Cardiac atrium fibroblast (primary cell): ENCODE measurements at places on chromosomes 5 and 9. TPM values are rescaled to one million over a fixed set of nuclear protein-coding genes. Genes with fewer than 3 reads are reported as not detected.

Gene MPDZ
- 26.9 and 28.0 TPM in 2 replicates for total RNA-seq

Gene POLR3G
- total RNA-seq = 0.72 and 2.3 TPM in 2 replicates

Gene C5orf46
- total RNA-seq = 0.65 TPM in 1 of 2 replicates, not detected in the other

Gene SURF2
- total RNA-seq = 8.7 and 27.4 TPM in 2 replicates

Gene PAX5
- not detected in 2 replicates for total RNA-seq

Gene PCDHGA4
- 4.7 and 6.3 TPM in 2 replicates for total RNA-seq

Gene IER5L
- 55.6 and 58.3 TPM in 2 replicates for total RNA-seq

Gene ANKRD31
- total RNA-seq = 0.54 TPM in 1 of 2 replicates, not detected in the other

Gene PLPPR1
- not detected in 2 replicates for total RNA-seq

Gene RELL2
- total RNA-seq = 2.8 and 5.8 TPM in 2 replicates

Gene KIF4B
- total RNA-seq = not detected in 2 replicates

Gene TAS2R1
- not detected in 2 replicates for total RNA-seq

Gene CDKN2A
- total RNA-seq = 8.7 and 11.8 TPM in 2 replicates

Gene CCL19
- total RNA-seq = not detected in 2 replicates

Gene DDX4
- total RNA-seq = not detected in 2 replicates

Gene SPATA31E1
- total RNA-seq = not detected in 2 replicates

Gene GLDC
- 1.1 and 3.4 TPM in 2 replicates for total RNA-seq

Gene MED10
- total RNA-seq = 22.4 and 22.9 TPM in 2 replicates

Gene FOXD4L4
- total RNA-seq = 0.97 TPM in 1 of 2 replicates, not detected in the other

Gene CER1
- not detected in 2 replicates for total RNA-seq

Gene GPX8
- 133 and 140 TPM in 2 replicates for total RNA-seq

Gene FSD1L
- total RNA-seq = 0.36 and 0.81 TPM in 2 replicates

Gene PCDHGA12
- 26.7 and 27.1 TPM in 2 replicates for total RNA-seq

Gene ADAMTS2
- total RNA-seq = 157 and 162 TPM in 2 replicates

Gene SLC25A2
- total RNA-seq = not detected in 2 replicates

Gene CSF1R
- not detected in 2 replicates for total RNA-seq

Gene ANKRD34B
- not detected in 2 replicates for total RNA-seq

Gene PTGS1
- total RNA-seq = 267 and 340 TPM in 2 replicates

Gene ADGRV1
- 0.81 TPM in 1 of 2 replicates, not detected in the other for total RNA-seq

Gene COL23A1
- total RNA-seq = 1.3 TPM in 1 of 2 replicates, not detected in the other

Gene SLC6A7
- total RNA-seq = not detected in 2 replicates

Gene CCNB1
- total RNA-seq = 20.4 and 50.1 TPM in 2 replicates

Gene DMRT2
- total RNA-seq = not detected in 2 replicates

Gene DBH
- total RNA-seq = not detected in 2 replicates

Gene INIP
- 11.4 and 15.1 TPM in 2 replicates for total RNA-seq

Gene IL3
- total RNA-seq = not detected in 2 replicates

Gene CDH18
- total RNA-seq = not detected in 2 replicates

Gene FRRS1L
- total RNA-seq = 0.16 TPM in 1 of 2 replicates, not detected in the other

Gene TMEM245
- 33.2 and 50.7 TPM in 2 replicates for total RNA-seq

Gene FAXDC2
- 4.2 and 7.8 TPM in 2 replicates for total RNA-seq

Gene IFT74
- 5.8 and 8.1 TPM in 2 replicates for total RNA-seq

Gene ANKRD18B
- total RNA-seq = not detected in 2 replicates

Gene FCN1
- not detected in 2 replicates for total RNA-seq

Gene PFN3
- total RNA-seq = not detected in 2 replicates

Gene IL4
- not detected in 2 replicates for total RNA-seq

Gene AGXT2
- not detected in 2 replicates for total RNA-seq

Gene EPB41L4A
- total RNA-seq = 6.5 and 7.0 TPM in 2 replicates

Gene WDR70
- total RNA-seq = 10.7 and 15.6 TPM in 2 replicates

Gene LEAP2
- total RNA-seq = 0.16 TPM in 1 of 2 replicates, not detected in the other

Gene SPATA31D4
- total RNA-seq = not detected in 2 replicates

Gene ZNF354B
- total RNA-seq = 3.4 and 4.0 TPM in 2 replicates

Gene TCERG1
- 20.4 and 22.9 TPM in 2 replicates for total RNA-seq

Gene EGFLAM
- 1.6 and 2.7 TPM in 2 replicates for total RNA-seq

Gene PCDHAC1
- total RNA-seq = not detected in 2 replicates

Gene TMEM252
- total RNA-seq = not detected in 2 replicates

Gene PCDHB2
- 0.90 and 1.3 TPM in 2 replicates for total RNA-seq

Gene STX17
- total RNA-seq = 9.4 and 16.4 TPM in 2 replicates
